Osteocyte (in vitro differentiated cells): ENCODE measurements at places on chromosomes 7 and 10.

- peak; percentile 85 for DNase-seq
Measured at GRCh38 chr7:116952635-116953371, 498 bp upstream of the ST7 start.

DNA sequence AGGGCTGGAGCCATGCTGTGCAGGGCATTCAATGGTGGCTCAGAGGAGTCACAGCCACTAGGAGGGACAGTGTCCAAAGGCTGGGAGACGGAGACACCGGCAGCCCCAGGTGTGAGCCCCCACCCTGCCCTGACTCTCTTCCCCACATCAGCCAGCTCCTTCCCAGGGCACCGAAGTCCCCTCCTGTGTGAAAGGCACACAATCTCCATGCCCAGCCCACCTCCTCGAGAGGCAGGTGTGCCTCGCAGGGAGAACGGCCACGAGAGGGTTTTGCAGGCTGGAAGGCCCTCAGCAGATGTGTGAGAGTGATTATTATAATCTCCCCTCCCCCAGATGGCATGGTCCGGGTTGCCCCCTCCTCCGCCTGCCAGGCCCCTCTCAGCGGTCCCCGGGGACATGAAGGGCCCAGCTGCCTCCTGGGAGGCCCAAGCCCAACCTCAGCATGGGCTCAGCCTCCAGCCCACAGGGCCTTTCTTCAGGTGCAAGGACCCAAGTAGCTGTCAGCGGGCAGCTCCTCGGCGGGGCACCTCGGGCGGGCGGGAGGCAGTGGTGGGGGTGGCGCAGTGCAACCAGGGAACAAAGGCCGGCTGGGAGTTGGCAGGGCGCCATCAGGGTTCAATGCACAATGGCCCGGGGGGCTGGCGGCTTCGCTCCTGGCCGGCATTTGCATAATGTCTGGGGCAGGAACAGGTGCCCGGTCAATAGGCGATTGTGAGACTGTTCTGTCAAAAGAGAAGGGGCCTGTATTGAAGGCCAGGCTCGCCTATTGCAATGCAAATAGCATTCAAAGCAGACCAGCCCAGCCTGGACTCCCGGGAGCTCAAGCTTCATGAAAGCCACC, 155.3 kb upstream of the ZMIZ1 start:
- DNase-seq, result no peak

DNA sequence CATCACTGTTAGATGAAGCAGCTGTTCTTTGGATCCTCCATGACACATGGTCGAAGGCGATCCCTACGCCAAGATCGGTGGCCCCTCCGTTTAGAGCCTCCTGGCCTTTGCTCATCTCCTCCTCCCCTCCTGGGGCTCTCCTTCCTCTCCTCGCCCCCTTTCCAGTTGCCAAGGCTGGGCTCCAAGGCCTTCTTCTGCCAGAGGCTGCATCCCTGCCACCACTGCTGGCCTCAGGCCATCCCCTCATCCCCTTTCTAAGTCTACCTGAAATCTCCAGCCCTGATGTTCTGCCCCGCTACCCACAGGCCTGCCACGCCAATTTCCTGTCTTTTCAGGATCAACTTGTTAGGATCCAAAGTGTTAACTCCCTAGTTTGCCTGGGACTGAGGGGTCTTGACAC, 265.1 kb upstream of the ZMIZ1 start:
- no peak for DNase-seq

- DNase-seq, result no peak
Measured at GRCh38 chr7:69553190-69553589, 45.1 kb upstream of the AUTS2 start.

DNA sequence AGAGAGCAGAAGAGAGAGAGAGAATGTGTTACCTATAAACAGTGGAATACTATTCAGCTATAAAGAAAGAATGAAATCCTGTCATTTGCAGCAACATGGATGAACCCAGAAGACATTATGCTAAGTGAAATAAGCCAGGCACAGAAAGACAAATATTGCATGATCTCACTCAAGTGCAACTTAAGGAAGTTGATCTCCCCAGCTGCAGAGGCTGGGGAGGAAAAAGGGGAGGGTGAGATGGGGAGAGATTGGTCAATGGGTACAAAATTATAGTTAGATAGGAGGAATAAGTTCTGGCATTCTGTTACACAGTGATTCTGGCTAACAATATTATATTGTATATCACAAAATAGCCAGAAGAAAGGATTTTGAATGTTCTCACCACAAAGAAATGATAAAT, 11.2 kb upstream of the JAZF1 start:
- no peak for DNase-seq

DNA sequence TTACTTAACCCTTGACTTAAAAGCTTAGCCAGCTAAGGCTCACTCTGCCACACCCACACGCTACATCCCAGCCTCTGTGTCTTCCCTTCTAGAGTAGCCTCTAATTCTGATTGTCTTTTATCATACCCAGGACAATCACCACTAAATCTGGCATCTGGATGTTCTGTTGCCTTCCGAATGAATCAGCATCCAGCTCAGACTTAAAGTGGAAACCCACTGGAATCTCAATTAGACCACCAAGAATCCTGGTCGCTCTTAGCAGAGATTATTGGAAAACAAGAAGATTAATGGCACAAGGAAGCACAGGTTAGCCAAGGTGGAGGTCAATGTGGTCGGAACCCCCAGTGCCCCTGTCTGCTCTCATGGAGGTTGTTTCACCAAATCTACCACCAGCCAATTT, 404.2 kb upstream of the FOXK1 start:
- peak; percentile 19 for DNase-seq

- DNase-seq, result no peak
Measured at GRCh38 chr10:3806603-3807002, 21.6 kb upstream of the KLF6 start.

- no peak for DNase-seq
Measured at GRCh38 chr10:102185811-102186527, 33.8 kb downstream of the NOLC1 start.

GRCh38 chr10:75050149-75050919, 61.1 kb upstream of the SAMD8 start:
- DNase-seq, result no peak

DNA sequence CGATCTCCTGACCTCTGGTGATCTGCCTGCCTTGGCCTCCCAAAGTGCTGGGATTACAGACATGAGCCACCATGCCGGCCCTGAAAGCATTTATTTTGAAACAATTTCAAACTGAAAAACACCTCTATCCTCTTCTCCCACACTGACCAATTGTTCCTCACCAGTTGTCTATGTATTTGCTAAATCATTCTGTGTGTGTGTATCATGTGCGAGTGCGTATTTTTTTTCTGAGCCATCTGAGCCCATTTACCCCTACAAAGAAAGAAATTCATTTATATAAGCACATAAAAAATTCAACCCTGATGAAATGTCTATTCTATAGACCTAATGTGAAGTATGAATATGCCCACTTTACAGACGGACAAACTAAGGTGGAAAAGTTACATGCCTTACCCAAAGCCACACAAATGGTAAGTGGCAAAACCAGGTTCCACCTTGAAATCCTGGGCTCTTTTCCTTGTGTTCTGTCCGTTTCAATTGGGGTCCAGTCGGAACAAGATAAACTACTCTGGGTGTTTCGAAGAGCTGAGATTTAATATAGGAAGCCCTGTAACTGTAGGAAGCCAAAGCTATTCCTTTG, 46.8 kb downstream of the RBM17 start:
- no peak for DNase-seq

GRCh38 chr7:135833642-135834041, 85.0 kb upstream of the FAM180A start:
- no peak for DNase-seq

- DNase-seq, result peak; percentile 78
Measured at GRCh38 chr10:96417441-96417840, 58.6 kb upstream of the OPALIN start.

DNA sequence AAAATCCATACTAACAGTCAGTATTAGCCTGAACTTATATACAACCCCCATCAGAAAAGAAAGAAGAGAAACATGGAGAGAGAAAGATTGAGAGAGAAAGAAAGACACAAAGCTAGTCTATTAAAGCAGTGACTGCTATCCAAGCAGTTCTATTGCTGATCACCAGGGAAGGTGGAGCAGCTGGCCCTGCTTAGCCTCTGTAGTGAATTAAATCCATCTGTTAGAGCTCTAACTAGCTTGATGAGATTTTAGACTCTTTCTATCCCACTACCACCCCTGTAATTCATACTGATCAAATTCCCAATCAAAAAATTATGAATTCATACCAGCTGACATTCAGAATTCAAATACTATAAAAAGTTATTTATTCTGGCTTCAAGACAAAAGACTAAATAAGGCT, 486.0 kb upstream of the LRRN3 start:
- DNase-seq, result no peak

DNA sequence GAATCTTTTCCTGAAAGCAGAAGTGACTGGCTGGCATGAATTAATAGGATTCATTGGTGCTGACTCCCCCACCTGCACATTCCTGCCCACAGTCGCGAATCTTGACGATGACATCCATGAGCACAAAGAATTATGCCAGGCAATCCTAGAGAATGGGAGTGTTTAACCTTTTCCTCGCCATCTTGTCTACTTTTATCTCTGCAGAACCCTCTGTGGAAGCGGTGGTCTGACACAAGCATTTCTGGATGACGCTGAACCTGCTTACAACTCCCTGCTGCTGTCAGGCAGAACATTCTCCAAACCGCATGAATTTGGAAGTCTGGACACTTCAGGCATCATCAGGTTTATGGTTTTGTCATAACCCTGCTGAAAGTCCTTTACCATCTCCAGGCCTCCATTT, 36.5 kb downstream of the KLF6 start:
- peak; percentile 34 for DNase-seq

DNA sequence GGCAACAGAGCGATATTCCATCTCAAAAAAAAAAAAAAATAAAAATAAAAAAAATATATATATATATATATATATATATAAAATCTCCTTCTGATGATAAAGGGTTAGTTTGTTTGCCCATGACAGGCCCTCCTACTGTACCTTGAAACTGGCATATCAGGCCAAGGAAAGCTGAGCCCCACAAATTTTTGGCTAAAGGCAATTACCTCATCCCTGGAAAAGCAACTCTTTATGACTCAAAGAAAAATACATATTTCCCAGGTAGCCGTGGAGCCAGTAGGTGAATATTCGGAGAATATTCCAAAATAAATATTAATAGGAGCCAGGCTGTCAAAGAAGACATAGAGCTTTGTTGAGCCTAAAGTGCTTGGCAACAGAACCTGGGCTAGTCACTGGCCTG, 245.1 kb downstream of the GALNT17 start:
- DNase-seq, result peak; percentile 7

DNA sequence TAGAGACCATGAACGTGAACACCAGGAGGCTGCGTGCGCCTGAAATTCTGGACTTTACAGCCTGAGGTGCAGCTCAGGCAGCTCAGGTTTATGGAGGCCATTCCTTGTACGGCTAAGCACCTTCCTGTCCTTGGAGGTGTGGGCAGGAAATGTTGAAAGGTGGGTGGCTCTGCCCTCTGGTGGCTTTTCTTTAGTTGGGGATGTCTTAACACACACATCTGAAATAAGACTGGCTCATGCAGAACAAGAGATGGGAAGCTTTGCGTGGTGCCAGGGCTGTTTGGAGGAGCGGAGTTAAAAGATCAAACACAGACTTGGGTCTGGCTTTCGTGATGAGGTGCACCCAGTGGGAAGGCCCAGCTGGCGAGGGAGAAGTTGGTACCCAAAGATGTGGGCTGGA, 64.1 kb downstream of the DOCK1 start:
- DNase-seq, result no peak

- no peak for DNase-seq
Measured at GRCh38 chr7:128791972-128792327, 182 bp downstream of the CCDC136 start.

DNA sequence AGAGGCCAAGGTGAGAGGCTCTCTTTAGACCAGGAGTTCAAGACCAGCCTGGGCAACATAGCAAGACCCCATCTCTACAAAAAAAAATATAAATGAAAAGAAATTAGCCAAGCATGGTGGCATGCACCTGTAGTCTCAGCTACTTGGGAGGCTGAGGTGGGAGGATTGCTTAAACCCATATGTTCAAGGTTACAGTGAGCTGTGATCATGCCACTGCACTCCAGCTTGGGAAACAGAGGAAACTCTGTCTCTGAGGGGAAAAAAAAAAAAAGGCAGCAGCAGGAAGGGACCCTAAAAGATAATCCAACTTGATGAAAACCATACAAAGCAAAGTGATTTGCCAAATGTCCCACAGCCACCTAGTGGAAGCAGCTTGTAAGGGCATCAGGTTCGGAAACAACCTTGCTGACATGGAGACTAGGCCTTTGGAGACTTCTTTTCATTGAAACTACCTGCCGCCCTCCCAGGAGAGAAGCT, 15.6 kb upstream of the PBLD start:
- no peak for DNase-seq

DNA sequence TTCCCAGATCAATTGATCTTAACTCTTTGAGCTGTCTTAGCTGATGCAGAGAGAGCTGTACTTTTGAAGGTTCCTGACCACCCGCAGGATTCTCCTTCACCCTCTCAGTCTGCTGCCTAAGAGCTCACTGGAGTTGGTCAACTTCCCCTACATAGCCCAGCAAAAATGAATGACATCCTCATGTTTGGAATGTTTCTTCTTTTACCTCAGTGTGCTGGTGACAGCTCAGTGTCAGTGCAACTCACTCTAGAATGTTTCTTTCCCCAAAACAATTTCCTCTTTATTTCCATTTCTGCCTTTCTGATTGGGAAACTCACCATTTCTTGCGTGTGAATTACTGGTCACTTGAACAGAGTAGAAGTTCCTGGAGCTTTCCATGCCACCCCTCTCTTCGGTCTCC, 48.7 kb downstream of the LSMEM1 start:
- DNase-seq, result no peak

GRCh38 chr10:47024399-47025252, 113.4 kb downstream of the PTPN20 start:
- peak; percentile 87 for DNase-seq

GRCh38 chr7:25066253-25066652, 58.8 kb downstream of the CYCS start:
- no peak for DNase-seq

- DNase-seq, result no peak
Measured at GRCh38 chr7:8064828-8065227, 96.2 kb downstream of the GLCCI1 start.
